ENCODE measurements at places on chromosomes 2 and 18. TPM values are rescaled to one million over a fixed set of nuclear protein-coding genes. Genes with fewer than 3 reads are reported as not detected.

DNA sequence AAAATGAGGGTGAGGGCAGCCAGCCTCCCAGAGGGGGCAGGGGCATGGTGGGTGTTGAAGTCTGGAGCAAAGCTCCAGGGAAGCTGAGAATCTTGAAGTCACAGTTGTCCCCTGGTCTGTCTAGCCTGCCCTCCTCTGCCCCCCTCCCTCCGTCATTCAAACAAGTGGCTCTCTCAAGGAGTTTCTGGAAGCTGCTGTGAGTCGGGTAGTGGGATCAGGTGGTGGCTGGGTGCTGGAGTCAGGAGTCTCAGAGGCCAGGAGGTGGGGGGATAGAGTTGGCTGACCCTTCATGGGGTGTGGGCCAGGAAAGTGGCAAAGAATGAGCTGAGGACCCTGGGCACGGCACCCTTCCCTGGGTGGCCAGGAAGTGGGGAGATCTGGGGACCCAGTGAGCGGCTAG, 495 bp upstream of the ASIC4 start:
- DNase-seq, result no peak

GRCh38 chr2:70062270-70062669, 25.0 kb upstream of the PCBP1 start:
- DNase-seq, result no peak

- DNase-seq, result no peak
These were observed 6.8 kb downstream of the COLEC11 start for GRCh38 chr2:3601561-3602271.

GRCh38 chr2:19353721-19354050, 4.7 kb downstream of the OSR1 start:
- no peak for DNase-seq

DNA sequence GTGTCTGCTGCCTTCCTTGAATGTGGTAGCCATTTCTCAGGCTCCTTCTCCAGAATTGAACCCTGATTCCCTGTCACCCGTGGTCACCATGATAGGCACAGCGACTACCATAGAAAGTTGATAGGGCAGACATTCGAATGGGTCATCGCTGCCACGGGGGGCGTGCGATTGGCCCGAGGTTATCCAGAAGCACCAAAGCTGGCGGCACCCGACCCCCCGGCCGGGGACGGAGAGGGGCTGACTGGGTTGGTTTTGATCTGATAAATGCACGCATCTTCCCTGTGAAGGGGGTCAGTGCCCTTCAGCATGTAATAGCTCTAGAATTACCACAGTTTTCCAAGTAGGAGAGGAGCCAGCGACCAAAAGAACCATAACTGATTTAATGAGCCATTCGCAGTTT, 94.0 kb upstream of the ANKRD30BL start:
- no peak for DNase-seq

DNA sequence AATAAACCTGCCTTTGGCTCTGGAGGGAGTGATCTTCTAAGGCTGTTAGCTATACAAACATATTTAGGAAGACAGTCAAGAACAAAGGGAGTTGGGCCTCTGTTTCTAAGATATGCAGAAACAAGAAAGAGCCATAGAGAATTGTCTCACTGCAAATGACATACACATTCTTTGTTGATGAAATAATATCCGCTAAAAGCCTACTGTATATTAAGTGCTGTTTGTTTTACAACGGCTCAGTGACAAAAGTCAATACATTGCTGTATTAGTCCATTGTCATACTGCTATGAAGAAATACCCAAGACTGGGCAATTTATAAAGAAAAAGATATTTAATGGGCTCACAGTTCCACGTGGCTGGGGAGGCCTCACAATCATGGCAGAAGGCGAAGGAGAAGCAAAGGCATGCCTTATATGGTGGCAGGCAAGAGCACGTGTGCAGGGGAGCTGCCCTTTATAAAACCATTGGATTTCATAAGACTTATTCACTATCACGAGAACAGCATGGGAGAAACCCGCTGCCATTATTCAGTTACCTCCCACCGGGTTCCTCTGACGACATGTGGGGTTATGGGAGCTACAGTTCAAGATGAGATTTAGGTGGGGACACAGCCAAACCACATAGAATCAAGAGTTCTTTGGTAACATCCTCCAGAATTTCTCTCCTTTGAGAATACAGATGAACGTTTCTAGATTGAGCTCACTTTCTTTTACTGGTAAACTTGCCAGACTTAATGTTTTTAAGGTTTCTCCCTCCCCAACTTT, 157.8 kb downstream of the PIK3C3 start:
- DNase-seq, result no peak

Gene CRYGD
- not detected for polyA plus RNA-seq
